ENCODE measurements at places on chromosomes 2 and 18. TPM values are rescaled to one million over a fixed set of nuclear protein-coding genes. Genes with fewer than 3 reads are reported as not detected.
A peak's percentile ranks its signal among the peaks of the same experiment; 100 is the strongest.

- no peaks in the 10 kb centered on the region for H3K36me3 ChIP-seq
- H3K4me1 ChIP-seq = no peaks in the 10 kb centered on the region
- no peaks in the 10 kb centered on the region for H3K27me3 ChIP-seq
- no peak overlapping the region for H3K27ac ChIP-seq
- H3K4me3 ChIP-seq = no peak overlapping the region
- DNase-seq = no peak
Measured at GRCh38 chr2:59936048-59936447, 617.4 kb downstream of the BCL11A start.

DNA sequence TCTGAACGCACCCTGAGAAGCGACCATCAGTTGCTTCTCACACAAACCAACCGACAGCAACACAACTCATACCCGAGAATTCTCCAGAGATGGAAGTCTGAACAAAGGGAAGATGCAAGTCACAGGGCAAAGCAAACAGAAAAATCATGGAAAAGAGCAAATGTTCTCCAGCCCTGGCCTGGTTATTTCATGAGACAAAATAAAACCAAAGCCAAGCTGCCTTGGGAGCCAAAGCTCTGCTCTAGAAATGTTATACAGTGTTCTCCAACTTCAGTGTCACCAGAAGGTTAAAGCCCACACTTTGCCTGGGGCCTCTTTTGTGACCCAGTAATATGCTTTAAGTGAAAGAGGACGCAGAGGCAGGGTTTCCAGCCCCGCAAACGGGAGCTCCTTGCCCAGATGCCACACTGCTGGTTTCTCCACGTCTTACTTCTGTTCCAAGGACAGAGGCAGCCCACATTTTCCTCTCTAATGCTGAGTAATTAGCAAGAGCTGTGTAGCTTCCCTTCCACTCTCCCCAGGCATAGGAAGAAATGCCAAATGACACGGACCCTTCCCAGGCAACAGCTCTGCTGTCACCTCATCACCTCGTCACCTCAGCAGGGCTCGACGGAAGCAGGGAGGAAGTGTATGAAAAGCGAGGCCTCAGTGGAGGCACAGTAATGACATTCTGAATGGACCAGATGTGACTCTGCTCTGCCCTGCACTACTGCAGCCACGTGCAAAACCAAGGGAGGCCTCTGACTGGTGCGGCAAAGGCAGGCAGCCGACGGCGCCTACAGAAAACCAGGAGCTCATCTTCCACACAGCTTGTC lies 64.7 kb downstream of the FBXO15 start:
- no peak for DNase-seq
- H3K27me3 ChIP-seq = no peaks in the 10 kb centered on the region
- no peaks in the 10 kb centered on the region for H3K36me3 ChIP-seq
- H3K4me3 ChIP-seq = no peak overlapping the region
- H3K4me1 ChIP-seq = peaks cover 4% of the 10 kb centered on the region
- no peak overlapping the region for H3K27ac ChIP-seq

- H3K36me3 ChIP-seq = no peaks in the 10 kb centered on the region
- H3K27ac ChIP-seq = no peak overlapping the region
- H3K27me3 ChIP-seq = no peaks in the 10 kb centered on the region
- DNase-seq = peak; percentile 81
- H3K4me3 ChIP-seq = no peak overlapping the region
- peaks cover 6% of the 10 kb centered on the region for H3K4me1 ChIP-seq
Measured at GRCh38 chr18:12744103-12744502, 41.3 kb downstream of the PSMG2 start.

- H3K27me3 ChIP-seq = no peaks in the 10 kb centered on the region
- no peak within 1 kb of the TSS for H3K4me3 ChIP-seq
- H3K27ac ChIP-seq = no peak within 1 kb of the TSS
- no peak for DNase-seq
- no peaks in the 10 kb centered on the region for H3K4me1 ChIP-seq
- H3K36me3 ChIP-seq = no peaks in the 10 kb centered on the region
Measured at GRCh38 chr2:14632133-14632936, at the start of gene LRATD1. TSS of gene LRATD1 (plus strand) at chr2:14632717. CDS start at chr2:14633980, 1,263 bp downstream.

DNA sequence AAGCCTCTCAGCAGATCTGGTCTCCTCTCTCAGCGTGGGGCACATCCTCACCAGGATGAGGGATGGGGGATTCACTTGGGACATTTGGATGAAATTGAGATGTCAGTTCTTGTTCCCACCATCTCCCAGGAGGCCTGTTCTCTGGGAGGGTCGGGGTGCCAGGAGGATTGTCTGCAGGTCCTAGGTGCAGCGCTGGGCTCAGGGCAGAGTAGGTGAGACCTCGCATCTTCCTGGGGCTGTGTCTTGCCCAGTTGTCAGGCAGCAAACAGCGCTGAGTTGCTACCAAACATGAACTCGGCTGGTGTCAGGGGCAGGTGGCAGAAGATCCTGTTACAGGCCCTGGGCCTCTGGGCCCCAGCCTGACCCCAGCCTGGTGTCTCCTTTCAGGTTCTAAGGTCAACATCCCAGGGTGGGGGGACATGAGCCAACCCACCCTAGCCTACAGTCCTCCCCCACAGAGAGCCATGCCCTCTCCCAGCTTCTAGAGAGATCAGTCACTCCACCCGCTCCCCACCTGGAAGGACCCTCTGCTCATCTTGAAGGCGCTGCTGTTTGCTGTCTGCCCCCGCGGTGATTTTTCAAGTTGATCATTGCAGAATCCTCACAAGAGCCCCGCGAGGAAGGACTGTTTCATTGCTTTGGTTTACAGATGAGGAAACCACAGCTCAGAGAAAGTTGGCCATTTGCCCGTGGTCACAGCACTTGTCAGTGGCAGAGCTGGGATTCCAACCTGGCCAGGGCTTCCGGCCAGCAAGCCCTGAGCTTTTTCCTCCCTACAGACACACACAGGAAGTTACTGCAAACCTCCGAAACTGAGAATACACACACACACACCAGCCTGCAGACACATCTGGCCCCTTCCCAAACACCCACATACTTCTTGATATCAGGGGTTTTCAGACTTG lies 83.9 kb downstream of the STPG4 start:
- no peak for DNase-seq
- H3K4me3 ChIP-seq = no peak overlapping the region
- H3K27ac ChIP-seq = no peak overlapping the region
- H3K4me1 ChIP-seq = peaks cover 20% of the 10 kb centered on the region
- peaks cover 25% of the 10 kb centered on the region for H3K36me3 ChIP-seq
- no peaks in the 10 kb centered on the region for H3K27me3 ChIP-seq

- peaks cover 14% of the 10 kb centered on the region for H3K36me3 ChIP-seq
- no peak for DNase-seq
- H3K4me1 ChIP-seq = peaks cover 46% of the 10 kb centered on the region
- no peaks in the 10 kb centered on the region for H3K27me3 ChIP-seq
- H3K27ac ChIP-seq = peak overlapping the region; percentile 93
Measured at GRCh38 chr2:47177043-47177565, 22.0 kb upstream of the STPG4 start.

Gene GPR45
- total RNA-seq = not detected

Gene GKN2
- total RNA-seq = not detected

Gene DSC1
- total RNA-seq = 2.3 TPM

Gene ACOXL
- total RNA-seq = 0.58 TPM

Data from Karpas-422 (cell line).